Neural progenitor cell (in vitro differentiated cells): ENCODE measurements at places on chromosomes 2 and 18. TPM values are rescaled to one million over a fixed set of nuclear protein-coding genes. Genes with fewer than 3 reads are reported as not detected.

- no peak overlapping the region for H3K4me3 ChIP-seq
- no peak for DNase-seq
- no peaks in the 10 kb centered on the region for H3K27me3 ChIP-seq
- peaks cover 23% of the 10 kb centered on the region for H3K4me1 ChIP-seq
- H3K36me3 ChIP-seq = no peaks in the 10 kb centered on the region
These were observed 13.0 kb downstream of the RND3 start for GRCh38 chr2:150474326-150475074.

GRCh38 chr2:190765386-190766173 is 115.0 kb upstream of the GLS start:
- no peaks in the 10 kb centered on the region for H3K4me1 ChIP-seq
- no peak overlapping the region for H3K4me3 ChIP-seq
- no peaks in the 10 kb centered on the region for H3K27me3 ChIP-seq

DNA sequence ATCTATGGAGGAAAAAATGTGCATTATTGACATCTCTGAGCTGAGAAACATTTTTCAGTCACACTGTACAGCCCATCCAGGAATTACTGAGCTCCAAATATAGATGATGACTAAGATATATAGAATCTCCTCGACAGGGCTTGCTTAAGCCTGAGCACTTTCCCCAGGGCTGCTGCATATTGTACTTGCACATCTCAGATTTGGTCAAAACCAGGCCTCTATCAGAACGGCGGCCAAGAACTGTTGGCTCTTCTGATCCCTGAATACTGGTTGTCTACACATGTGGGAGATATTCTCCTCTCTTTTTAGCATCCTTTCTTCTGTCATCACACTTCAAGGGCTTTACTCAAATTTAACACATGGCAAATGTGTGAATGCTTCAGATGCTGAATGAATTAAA is 201.5 kb upstream of the SLC35G4 start:
- no peaks in the 10 kb centered on the region for H3K36me3 ChIP-seq
- H3K4me3 ChIP-seq = no peak overlapping the region
- H3K27me3 ChIP-seq = no peaks in the 10 kb centered on the region
- no peak overlapping the region for H3K27ac ChIP-seq
- no peak for DNase-seq

DNA sequence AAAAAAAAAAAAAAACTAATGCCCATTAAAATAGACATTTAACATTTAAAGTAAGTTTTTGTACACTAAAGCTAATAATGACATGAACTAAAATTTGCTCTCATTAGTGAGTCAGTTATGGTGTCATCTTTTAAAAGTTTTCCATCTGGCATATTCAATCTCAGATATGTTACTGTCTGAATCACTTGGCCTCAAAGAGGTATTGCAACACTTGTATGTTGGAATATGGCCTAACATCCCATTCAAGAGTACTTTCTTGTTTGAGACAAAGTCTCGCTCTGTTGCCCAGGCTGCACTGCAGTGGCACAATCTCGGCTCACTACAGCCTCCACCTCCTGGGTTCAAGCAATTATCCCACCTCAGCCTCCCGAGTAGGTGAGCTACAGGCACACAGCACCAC is 169.7 kb downstream of the TMEM163 start:
- no peaks in the 10 kb centered on the region for H3K4me1 ChIP-seq
- no peaks in the 10 kb centered on the region for H3K27me3 ChIP-seq
- no peak for DNase-seq
- no peak overlapping the region for H3K27ac ChIP-seq
- no peak overlapping the region for H3K4me3 ChIP-seq

DNA sequence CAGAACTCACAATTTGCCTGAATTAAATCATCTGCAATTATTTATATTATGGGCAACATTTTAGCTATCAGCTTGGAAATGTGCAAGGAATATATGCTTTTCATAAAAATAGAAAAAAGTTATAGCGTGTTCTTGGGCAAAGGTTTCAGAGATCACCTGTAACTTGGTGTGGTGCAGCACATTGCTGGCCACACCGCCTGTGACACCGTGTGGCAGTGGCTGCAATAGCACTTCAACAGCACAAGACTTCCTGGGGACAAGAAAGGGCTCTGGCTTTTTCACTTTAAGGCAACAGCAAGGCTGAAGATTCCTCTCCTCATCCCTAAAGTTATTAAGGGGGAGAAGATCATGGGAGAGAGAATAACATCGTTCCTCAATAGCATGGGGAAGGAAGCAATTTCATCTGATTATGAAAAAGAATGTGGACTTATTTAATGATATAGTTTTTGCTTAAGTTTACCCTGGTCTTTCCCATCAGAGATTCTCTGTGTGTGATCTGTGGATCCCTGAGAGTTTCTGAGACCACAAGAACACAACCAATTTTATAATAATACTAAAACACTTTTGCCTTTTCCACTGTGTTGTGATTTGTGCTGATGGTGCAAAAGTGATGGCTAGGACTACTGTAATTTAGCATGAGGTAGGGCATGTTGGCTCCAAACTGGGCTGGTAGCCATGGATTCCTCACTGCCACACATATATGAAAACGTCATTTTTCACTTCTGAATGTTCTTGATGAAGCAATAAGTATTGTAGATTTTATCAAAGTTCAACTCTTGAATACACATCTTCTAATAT is 15.0 kb upstream of the SERPINB3 start:
- H3K4me3 ChIP-seq = no peak overlapping the region
- H3K27ac ChIP-seq = no peak overlapping the region
- H3K36me3 ChIP-seq = no peaks in the 10 kb centered on the region
- DNase-seq = peak; percentile 67

Gene ACTR2
- 84.6 and 124 TPM in 2 replicates for total RNA-seq

Gene HJURP
- total RNA-seq = 101 and 109 TPM in 2 replicates

Gene CROCC2
- not detected in 2 replicates for total RNA-seq

Gene INO80B
- 8.7 and 15.9 TPM in 2 replicates for total RNA-seq
